ENCODE measurements at places on chromosomes 6 and 20.

- DNase-seq: no peak
Measured at GRCh38 chr6:127900935-127901334, at the start of gene THEMIS. TSS of gene THEMIS (minus strand) at chr6:127901058. CDS start at chr6:127900932, 126 bp downstream.

- no peak for DNase-seq
Measured at GRCh38 chr20:17391127-17391771, 139.9 kb downstream of the BFSP1 start.

- DNase-seq: no peak
Measured at GRCh38 chr6:44105993-44106740, 21.1 kb downstream of the MRPL14 start.

GRCh38 chr6:12096342-12096741, 84.2 kb downstream of the HIVEP1 start:
- no peak for DNase-seq

DNA sequence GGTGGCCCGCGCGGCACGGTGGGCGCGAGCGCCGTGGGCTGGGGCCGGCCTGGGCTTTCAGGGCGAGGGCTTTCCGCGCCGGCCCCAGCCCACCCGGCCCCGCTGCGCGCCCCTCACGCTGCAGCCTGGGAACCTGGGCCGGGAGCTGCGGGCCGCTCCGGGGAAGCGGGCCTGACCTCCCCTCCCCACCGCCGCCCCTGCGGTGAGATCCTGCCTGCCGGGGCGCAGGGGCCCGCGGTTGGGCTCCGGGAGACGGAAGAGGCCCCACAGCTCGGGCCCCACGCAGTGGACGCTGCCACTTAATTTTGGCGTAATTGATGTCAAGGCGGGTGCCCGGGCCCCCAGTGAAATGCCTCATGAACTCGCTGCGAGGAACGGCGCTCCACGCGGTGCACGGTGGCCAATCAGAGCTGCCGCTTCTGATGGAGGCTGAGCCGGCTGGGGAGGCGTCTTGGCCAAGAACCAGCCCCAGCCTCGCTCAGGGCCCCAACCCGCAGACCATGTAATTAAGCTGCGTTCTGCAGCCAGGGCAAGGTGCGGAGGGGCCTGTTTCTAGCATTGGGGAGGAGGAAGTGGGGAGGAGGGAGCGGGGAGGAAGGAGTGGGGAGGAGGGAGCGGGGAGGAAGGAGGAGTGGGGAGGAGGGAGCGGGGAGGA, 96.1 kb upstream of the BHLHE23 start:
- DNase-seq: no peak

GRCh38 chr6:118630923-118631322, 20.5 kb downstream of the CEP85L start:
- no peak for DNase-seq

- DNase-seq: peak; percentile 6
Measured at GRCh38 chr6:85482905-85483700, 33.2 kb downstream of the NT5E start.

- DNase-seq: no peak
Measured at GRCh38 chr20:19510611-19511010, 247.4 kb upstream of the RIN2 start.

GRCh38 chr20:59335377-59335776, 35.0 kb downstream of the EDN3 start:
- no peak for DNase-seq

DNA sequence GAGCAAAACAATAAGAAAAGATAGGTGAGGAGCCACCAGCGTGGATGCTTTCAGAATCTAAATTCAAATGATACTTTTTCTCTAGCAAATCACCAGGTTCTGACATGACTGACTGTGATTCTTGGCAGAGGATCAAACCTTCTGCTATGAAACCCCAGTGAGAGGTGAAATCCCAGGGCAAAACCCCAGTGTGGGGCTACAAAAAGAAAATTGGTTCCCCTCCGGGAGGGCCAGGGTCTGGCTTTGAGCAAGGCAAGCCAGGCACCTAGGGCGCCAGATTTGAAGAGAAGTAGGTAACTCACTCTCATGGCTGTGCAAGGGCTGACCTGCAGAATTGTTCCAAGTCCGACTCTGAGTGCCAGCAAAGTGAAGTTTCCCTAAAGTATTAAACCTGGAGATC, 20.2 kb upstream of the RALGAPA2 start:
- no peak for DNase-seq

Measured in NCI-H1092 (cell line).